Panc1 (cell line): ENCODE measurements at places on chromosomes 11 and 22. TPM values are rescaled to one million over a fixed set of nuclear protein-coding genes. Genes with fewer than 3 reads are reported as not detected.

The PARVA gene
- 29.1 TPM for total RNA-seq

DNA sequence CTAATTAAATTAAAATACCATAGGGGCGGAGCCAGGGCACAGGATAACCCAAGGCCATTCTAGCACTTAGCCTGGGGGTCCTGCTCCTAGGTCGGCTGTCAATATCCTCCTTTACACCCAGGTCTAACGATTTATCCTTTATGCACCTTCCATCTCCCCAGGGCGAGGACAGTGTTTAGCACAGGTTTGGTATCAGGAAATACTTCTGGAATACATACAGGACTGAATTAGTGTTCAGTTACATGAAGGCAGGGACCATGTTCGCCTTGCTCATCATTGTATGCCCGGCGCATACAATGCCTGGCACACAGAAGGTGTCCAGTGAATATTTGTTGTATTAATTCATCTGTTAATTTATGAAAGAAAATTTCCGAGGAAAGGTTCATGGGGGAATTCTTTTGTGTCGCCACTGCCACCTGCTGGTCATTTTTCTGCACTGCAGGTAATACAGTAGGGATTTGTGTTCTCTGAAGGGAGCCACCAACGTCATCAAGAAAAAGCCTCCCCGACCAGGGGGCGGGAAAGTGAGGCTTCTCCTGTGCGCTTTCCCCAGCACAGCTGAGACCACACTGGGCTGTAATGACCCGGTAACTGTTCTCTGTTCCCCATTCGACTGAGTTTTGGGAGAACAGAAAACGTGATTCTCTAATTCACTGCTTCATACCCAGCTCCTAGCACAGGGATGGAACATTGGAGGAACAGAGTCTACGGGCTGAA, 68.7 kb upstream of the ASPHD2 start:
- no peak for DNase-seq
- H3K4me1 ChIP-seq: peaks cover 4% of the 10 kb centered on the region
- no peaks in the 10 kb centered on the region; the same call in 1 of the 2 replicates for H3K36me3 ChIP-seq

DNA sequence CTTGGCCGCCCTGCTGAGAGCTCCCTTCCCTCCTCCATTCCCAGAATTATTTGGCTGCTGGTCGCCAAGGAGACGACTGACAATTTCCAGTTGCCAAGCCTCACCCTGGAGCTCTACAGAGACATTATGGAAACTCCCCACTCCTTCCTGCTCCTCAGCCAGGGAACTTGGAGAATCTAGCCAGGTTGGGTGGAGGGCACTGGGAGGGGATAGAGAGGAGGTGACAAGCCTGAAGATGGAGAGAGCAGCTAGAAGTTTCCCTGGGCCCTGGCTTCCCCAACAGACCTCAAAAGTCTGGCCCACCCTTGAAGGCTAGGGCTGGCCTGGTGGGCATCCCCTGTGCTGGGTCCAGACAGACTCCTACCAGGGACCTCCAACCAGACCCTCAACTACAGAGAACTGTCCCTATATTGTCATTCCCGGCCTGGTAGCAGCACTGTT, 6.7 kb upstream of the VSIG10L2 start:
- no peak for DNase-seq
- H3K27me3 ChIP-seq: no peaks in the 10 kb centered on the region
- no peaks in the 10 kb centered on the region for H3K36me3 ChIP-seq
- H3K4me1 ChIP-seq: no peaks in the 10 kb centered on the region

DNA sequence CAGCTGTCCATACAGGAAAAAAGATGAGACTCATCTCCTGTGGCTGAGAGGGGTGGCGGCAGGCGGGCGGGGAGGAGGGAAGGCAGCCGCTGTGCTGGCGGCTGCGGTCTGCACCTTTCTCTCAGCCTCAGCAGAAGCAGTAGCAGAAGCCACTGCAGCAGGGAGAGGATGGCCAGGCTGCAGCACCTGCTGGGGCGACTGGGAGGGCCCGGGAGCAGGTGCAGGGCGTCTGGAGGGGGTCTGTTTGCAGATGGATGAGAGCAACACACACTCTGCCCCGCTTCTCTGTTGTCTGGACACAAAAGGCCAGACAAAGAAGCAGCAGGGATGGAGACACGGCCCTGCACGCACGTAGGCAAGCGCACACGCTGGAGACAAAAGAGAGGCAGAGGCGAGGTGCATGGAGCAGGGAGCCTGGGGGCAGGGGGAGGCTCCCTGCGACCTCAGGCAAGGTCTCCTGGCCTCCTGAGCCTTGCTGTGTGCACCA, 9.3 kb upstream of the MIAT start:
- DNase-seq: no peak
- no peaks in the 10 kb centered on the region for H3K36me3 ChIP-seq
- no peaks in the 10 kb centered on the region; the same call in 1 of the 2 replicates for H3K4me1 ChIP-seq
- H3K4me3 ChIP-seq: no peak overlapping the region
- no peak overlapping the region for H3K27ac ChIP-seq

DNA sequence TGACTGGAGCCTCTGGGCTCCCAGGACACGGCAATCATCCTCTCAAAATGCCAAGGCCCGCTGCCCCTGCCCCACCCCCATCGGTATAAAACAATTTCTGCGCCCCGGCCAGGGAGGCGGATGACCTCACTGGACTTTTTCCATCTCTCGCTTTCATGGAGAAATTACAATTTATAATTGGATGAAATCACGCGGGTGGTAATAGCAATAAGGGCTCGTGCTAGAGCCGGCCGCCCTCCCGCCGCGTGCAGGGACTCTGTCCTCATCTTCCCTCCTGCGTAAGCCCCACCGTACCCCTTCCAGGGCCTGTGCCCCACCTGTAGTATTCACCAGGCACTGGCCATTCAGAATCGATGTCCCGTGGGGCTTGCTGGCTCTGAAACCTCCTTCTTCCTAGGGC, 64.5 kb downstream of the MACROD1 start:
- H3K36me3 ChIP-seq: no peaks in the 10 kb centered on the region
- no peak overlapping the region for H3K27ac ChIP-seq
- H3K4me1 ChIP-seq: no peaks in the 10 kb centered on the region; the same call in 1 of the 2 replicates
- no peak for DNase-seq
- no peak overlapping the region for H3K4me3 ChIP-seq

GRCh38 chr11:47271961-47272661, 2.2 kb downstream of the MADD start:
- no peak overlapping the region for H3K4me3 ChIP-seq
- peaks cover 27% of the 10 kb centered on the region for H3K4me1 ChIP-seq
- no peaks in the 10 kb centered on the region for H3K27me3 ChIP-seq
- peaks cover 12% of the 10 kb centered on the region; the same call in 1 of the 2 replicates for H3K36me3 ChIP-seq
- no peak overlapping the region for H3K27ac ChIP-seq

DNA sequence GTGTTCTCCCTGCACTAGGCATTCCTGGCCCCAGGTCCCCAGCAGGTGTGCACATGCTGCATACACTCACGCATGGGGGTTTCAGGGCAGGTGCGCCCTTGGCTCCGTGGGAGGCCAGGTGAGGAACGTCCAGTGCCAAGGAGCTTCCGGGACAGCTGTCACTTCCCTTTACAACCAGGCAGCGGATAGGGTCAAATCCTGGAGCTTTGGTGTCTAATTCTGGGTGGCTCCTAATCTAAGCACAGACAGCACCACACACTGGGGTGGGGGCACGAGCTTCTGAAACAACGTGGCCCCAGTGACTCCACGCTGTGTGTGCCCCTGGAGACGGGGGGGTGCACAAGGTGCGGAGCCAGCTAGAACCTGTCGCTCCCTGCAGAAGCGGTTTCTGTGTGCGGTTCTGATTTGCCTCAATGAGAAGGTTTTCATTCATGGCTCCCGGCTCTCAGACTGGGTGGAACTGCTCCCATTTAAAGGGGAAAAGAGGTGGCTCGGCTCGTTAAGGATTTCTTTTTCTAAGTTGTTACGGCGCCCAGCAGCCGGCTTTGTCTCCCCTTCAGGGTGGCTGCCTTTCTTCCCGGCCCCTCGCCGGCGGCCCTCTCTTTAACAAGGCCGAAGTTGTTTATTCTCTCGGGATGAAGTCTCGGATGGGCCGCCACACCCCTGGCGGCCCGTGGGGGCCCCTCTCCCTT, 5.0 kb downstream of the CCND1 start:
- peaks cover 28% of the 10 kb centered on the region for H3K4me1 ChIP-seq
- no peak overlapping the region for H3K4me3 ChIP-seq
- H3K27ac ChIP-seq: no peak overlapping the region
- peaks cover 18% of the 10 kb centered on the region; the same call in 1 of the 2 replicates for H3K36me3 ChIP-seq
- DNase-seq: no peak

DNA sequence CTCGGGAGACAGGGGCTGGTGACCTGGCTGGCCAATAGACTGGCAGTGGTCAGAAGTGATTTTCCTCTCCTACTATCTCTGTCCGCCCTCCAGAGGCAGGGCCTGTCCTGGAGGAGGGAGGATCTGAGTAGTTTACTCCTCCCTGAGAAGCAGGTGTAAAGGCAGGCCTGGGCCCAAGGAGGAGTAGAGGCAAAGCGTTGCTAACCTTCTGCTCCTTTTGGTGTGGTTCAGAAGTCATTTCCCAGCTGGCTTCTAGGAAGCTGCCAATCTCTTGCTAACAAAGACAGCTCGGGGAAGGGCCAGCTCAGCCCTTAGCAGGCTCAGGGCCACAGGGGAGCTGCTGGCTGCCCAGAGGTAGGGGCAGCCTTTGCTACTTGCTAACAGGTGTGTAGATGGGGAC, 151.1 kb upstream of the NECTIN1 start:
- peaks cover 14% of the 10 kb centered on the region for H3K27me3 ChIP-seq
- no peaks in the 10 kb centered on the region for H3K36me3 ChIP-seq
- no peak for DNase-seq
- H3K4me3 ChIP-seq: no peak overlapping the region
- H3K27ac ChIP-seq: no peak overlapping the region

GRCh38 chr22:23325183-23325582, 144.9 kb downstream of the BCR start:
- DNase-seq: no peak
- H3K4me1 ChIP-seq: no peaks in the 10 kb centered on the region
- H3K27me3 ChIP-seq: no peaks in the 10 kb centered on the region
- no peak overlapping the region for H3K4me3 ChIP-seq
- no peak overlapping the region for H3K27ac ChIP-seq

GRCh38 chr11:114131461-114131864, 72.0 kb downstream of the ZBTB16 start:
- peaks cover 15% of the 10 kb centered on the region for H3K27me3 ChIP-seq
- no peak overlapping the region for H3K27ac ChIP-seq
- no peak for DNase-seq
- H3K36me3 ChIP-seq: no peaks in the 10 kb centered on the region
- H3K4me1 ChIP-seq: no peaks in the 10 kb centered on the region

DNA sequence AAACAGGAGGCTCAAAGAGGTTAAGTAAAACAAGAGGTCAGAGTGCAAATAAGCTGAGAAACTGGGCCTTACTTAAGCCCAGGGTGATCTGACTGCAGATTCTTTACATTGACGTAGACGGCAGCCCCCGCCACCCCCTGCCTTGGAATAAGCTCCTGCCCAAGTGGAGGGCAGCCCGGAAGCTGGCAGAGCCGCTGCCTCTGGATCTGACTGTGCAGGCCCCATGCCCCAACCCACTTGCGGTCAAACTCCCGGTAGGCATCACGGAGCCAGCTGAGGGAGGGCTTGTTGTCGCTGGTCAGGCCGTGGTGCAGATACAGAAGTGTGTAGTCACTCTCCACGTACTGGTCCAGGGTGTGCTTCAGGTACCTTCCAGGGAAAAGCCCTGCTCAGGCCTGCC, 18.6 kb downstream of the ARHGAP1 start:
- peaks cover 9% of the 10 kb centered on the region; the same call in 1 of the 2 replicates for H3K4me1 ChIP-seq
- no peaks in the 10 kb centered on the region for H3K27me3 ChIP-seq
- H3K27ac ChIP-seq: no peak overlapping the region
- no peak overlapping the region for H3K4me3 ChIP-seq
- no peak for DNase-seq

DNA sequence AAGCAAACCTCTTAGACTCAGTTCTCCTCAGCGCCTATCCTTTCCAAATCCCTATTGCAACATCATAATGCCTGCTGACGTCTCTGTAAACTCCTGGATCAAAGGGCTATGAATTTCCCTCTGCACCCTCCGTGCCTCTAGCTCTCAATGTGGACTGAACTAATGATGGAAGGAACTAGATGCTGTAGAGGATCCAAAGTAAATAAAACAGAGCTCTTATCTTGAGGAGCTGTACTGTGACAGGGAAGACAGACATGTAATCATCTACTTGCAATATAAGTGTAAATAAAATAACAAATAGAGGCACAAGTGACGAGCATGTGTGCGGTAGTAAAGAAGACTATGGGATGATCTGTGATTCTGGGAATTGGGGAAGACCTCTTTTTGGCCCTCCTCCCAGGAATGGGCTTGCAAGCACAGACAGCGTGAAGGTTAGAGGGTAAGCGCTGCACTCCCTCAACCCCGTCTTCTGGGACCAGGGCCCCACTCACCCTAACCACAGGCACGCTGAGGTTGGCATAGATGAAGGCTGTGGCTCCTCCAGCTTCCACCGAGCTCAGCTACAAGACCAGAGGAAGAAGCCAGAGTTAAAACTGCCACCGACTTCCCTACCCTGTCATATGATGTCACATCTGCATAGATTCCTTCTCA, 42.2 kb downstream of the P4HA3 start:
- DNase-seq: no peak
- H3K27ac ChIP-seq: no peak overlapping the region
- H3K4me3 ChIP-seq: no peak overlapping the region
- H3K27me3 ChIP-seq: peaks cover 7% of the 10 kb centered on the region; the same call in 1 of the 2 replicates
- H3K4me1 ChIP-seq: no peaks in the 10 kb centered on the region

DNA sequence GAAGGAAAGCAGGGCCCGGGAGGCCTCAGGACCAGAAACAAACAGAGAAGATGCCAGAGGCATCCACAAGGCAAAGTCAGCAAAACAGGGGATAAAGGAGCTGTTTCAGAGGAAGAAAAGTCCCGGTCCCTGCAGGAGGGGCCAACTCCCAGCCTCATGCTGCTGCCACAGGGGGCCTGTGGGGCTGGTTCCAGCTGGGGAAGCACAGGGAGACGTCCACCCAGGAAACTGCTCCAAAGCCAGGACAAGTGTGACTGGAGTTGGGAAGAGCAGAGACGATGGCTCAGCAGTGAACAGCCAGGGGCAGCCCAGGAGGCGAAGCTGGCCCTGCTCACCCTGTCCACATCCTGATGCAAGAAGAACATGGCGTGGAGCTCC, 454.4 kb downstream of the BRD1 start:
- no peak overlapping the region for H3K4me3 ChIP-seq
- no peak overlapping the region for H3K27ac ChIP-seq
- H3K27me3 ChIP-seq: no peaks in the 10 kb centered on the region
- no peak for DNase-seq
- no peaks in the 10 kb centered on the region for H3K36me3 ChIP-seq

- H3K36me3 ChIP-seq: no peaks in the 10 kb centered on the region
- H3K27me3 ChIP-seq: peaks cover 2% of the 10 kb centered on the region; the same call in 1 of the 2 replicates
- H3K27ac ChIP-seq: no peak overlapping the region
- no peaks in the 10 kb centered on the region for H3K4me1 ChIP-seq
- no peak overlapping the region for H3K4me3 ChIP-seq
These were observed 14.5 kb upstream of the CLMP start for GRCh38 chr11:123209591-123209990.
